ENCODE measurements at places on chromosomes 1 and 21. TPM values are rescaled to one million over a fixed set of nuclear protein-coding genes. Genes with fewer than 3 reads are reported as not detected.

GRCh38 chr1:74399249-74399648 lies 113.2 kb downstream of the LRRC53 start:
- no peak for DNase-seq

GRCh38 chr1:235938709-235939479 lies 72.2 kb upstream of the LYST start:
- no peak for DNase-seq

GRCh38 chr1:3889936-3890335 lies 10.1 kb downstream of the C1orf174 start:
- DNase-seq = no peak

- DNase-seq = no peak
Observed at GRCh38 chr1:41583658-41584547, 99.4 kb upstream of the EDN2 start.

B3GALT5 gene
- 3.0 TPM for total RNA-seq

- DNase-seq = no peak
Observed at GRCh38 chr1:244113532-244114320, 62.6 kb downstream of the ZBTB18 start.

LCE1E gene
- not detected for total RNA-seq

GRCh38 chr1:29167904-29168303 lies 13.8 kb downstream of the SRSF4 start:
- DNase-seq = no peak

- DNase-seq = no peak
Observed at GRCh38 chr1:54709547-54710292, 5.9 kb upstream of the TTC4 start.

- no peak for DNase-seq
Observed at GRCh38 chr1:41637367-41637766, 152.9 kb upstream of the EDN2 start.

- DNase-seq = no peak
Observed at GRCh38 chr1:74513411-74514300, 1.2 kb upstream of the LRRC53 start.

- no peak for DNase-seq
Observed at GRCh38 chr1:241447031-241447644, 72.4 kb downstream of the FH start.

DNA sequence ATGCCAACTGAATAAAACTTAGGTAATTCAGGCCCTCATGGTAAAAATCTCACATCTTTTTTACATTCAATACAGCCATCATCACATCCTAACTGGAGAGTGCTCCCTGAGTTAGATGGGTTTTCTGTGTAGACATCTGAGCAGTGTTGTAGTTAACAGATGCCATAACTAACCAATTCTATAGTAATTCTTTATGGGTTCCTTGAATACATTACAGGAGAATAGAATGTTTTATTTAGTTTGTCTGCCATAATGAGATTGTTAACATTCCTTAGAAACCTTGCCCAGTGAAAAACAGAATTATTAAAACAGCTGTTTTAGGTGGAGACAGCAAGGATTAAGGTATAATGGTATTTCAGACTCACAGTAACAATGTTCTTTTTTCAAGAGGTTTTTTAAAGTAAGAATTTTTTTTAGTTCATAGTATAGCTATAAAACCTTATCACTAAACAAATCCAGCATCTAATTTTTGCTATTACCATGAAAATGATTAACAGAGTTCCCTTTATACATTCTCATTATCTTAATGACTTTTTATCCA lies 95.3 kb downstream of the ATP5PO start:
- no peak for DNase-seq

PIK3R3 gene
- 37.5 TPM for total RNA-seq

AKR1A1 gene
- 63.0 TPM for total RNA-seq

FBXO2 gene
- total RNA-seq = 126 TPM

SFN gene
- total RNA-seq = not detected
